Stimulated activated CD8-positive, alpha-beta memory T cell treated with anti-CD3 and anti-CD28 coated beads, Interleukin-7, amount 100 ng/mL, for 1 hour (primary cell): ENCODE measurements at places on chromosomes 2 and 18.

DNA sequence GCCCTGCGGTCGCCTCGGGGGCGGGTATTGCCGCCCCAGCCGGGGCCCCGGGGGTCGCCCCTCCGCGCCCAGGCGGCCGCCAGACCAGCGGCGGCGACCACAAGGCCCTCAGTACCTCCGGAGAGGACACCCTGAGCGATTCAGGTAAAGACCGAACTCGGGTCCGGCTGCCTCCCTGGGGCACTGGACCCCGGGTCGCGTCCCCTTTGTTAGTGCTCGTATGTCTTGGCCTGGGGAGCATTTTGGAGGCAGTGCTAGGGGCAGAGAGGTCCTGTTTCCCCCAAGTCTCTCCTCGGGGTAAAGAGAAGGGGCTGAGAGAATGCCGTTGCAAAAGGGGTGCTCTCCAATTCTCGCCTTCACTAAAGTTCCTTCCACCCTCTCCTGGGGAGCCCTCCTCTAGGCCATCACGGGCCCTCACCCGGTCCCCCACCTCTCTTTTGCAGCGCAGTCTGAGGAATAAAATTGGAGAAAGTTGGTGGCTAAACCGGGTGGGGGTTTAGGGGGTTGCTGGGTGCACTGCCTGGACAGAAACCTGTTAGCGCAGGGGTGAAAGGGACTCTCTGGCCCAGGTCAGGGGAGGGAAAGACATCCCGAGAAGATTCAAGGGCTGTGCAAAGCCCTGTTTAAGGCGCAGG is 2.5 kb downstream of the MYCN start:
- DNase-seq, result no peak

- no peak for DNase-seq
Measured at GRCh38 chr2:63425079-63425416, 163.2 kb downstream of the WDPCP start.

GRCh38 chr2:232675381-232675780 is 21.8 kb upstream of the GIGYF2 start:
- no peak for DNase-seq

DNA sequence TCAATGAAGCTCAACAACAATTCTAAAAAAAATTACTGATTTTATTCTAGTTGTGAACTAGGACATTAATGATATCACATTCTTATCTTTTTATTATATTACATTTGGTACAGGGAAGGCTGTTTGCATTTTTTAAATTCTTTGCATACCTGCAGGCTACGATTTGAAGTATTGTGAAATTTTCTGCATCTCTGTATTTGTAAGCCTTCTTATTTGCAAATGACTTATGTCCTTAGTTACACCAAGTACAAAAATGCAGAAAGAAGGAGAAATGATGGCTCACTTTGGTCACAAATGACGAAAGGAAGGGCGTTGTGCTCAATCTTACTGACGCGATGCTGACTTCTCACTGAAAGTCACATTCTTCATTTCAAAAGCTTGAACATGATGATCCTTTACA is 227.5 kb upstream of the SOX11 start:
- DNase-seq, result no peak

DNA sequence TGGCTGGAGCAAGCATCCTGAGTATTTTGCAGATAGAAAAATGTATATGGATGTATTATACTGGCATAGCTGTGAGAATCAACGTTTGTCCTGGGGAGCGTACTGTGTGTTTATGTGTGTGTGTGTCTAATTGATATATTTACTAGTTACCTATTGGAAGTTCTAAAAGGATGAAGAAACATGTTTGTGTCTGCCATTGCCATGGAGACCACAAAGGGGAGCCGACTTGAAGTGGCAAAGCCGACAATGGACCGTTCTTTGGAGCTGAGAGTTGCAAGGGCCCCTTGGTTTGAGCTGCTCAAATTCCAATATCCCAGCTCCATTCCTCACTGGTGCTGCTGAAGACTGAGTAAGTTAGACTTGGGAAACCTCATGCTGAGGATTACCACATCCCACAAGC is 14.3 kb upstream of the SLC25A52 start:
- DNase-seq, result no peak

GRCh38 chr2:179096090-179096489 is 46.2 kb upstream of the CCDC141 start:
- no peak for DNase-seq

DNA sequence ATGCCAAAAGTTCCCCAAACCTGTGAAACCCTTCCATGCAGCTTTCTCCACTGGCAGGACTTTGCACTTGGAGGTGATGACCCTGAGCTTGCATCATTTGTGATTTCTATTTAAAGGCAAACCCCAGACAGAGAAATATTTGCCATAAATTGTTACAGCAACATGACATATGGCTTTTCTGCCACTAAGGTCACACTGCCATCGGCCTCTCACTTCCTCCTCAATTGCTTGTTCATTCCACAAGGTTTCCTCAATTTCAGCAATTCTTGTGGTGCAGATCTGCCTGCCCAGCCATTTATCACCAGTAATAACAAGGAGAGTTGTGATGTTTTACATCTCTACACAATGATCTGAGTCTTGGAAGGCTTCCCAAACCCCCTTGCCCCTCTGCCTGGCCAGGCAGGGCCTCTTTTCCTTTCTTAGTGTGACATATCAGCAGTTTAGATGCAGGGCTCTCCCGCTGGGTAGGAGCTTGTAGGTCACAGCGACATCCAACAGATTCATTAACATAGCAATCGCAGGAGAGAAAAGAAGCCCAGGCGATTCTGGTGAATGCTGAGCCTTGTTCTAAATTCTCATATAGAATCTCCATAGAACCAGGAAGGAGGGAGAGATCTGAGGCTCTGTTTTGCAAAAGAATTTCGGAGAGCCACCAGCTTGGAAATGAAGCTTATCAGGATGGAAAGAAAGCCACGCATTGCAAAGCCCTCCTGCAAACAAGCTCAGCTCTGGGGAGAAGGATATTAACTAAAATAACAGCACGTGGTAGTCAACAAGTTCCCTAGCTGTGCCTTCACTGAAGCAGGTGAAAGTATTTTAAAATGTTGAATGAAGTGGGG is 46.7 kb upstream of the ITGA6 start:
- DNase-seq, result no peak

- DNase-seq, result no peak
Measured at GRCh38 chr18:40371673-40372072, 1583.4 kb upstream of the PIK3C3 start.

GRCh38 chr2:151423760-151424159 is 14.1 kb downstream of the RIF1 start:
- DNase-seq, result no peak
